ENCODE measurements at places on chromosomes 2 and 18.

DNA sequence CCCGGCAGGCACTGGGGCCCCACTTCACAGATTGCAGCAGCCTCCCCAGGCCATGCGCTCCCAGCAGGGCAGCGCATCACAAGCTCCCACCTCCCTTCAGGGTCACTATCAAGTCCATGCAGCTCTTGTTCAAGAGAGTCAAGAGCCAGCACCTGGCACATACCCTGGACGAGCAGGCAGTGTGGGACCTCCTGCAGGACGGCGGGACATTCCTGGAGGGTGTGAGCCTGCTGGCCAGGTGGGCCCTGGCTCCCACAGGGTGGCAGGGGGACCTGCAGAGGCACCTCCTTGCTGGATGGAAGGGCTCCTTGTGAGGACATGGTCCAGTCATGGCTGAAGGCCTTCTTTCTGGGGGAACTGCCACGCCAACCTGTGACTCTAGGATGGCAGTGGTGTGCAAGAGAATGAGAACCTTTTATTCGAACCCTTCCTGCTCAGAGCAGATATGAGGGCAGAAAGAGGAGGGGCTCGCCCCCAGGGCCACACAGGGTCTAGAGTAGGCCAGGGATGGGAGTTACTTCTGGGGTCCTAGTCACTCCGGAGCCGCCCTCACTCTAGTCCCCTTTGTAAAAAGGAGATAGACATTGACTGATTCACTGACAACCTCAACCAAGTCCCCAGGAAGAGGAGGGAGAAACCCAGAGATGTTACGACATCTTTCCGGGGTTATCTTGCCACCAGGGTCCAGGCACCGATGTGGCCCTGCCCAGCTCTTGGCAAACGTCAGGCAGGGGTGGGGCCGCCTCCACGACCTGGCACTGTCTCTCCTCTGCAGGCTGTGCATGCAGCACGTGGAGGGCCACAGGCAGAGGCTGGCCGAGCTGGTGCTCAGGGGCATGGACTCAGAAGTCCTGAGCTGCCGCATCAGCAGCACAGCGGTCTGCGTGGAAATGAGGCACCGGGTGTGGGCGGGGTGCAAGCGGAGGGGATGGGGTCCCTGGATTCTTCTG lies 31.3 kb downstream of the HJURP start:
- DNase-seq: no peak

- DNase-seq: no peak
Measured at GRCh38 chr2:32949260-32949659, 2.5 kb downstream of the LTBP1 start.

GRCh38 chr2:191666732-191667131 lies 11.2 kb upstream of the NABP1 start:
- DNase-seq: no peak

DNA sequence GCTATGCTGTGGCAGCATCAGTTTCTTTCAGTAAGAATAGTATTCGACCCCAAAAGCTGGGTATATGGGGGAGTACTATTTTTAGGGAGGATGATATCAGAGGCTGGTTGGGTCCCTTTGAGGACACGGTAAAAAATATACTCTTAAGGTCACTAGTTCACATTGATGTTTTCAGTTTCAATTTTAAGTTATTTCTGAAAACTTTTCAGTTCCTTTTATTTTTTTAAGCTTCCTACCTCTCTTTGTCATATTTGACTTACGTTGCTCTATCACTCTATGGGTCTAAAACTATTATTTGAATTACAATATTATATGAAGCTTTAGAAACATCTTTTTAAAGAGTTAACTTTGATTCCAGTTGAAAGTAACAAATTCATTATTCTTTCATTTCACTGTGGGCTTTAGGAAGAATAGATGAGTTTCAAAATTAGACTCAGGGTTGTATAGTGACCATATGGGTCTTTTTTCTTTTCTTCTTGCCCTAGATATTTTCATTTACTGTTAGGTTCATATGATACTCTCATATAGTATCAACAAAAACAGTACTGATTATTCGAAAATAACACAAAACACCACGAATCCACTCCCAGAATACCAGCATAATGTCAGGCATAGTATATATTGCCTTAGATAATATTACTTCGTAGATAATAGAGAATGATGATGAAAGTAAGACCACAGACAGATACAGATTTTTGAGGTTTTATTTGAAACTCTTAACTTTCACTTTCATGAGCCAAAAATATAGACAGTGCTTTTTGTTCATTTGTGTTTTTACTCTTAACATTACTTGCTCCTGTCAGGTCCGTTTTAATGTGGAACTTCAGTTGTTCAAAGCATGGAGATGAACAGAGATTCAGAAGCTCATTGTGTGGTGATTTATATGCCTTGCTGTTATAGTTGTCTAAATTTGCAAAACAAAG lies 9.8 kb downstream of the RMDN2 start:
- peak; percentile 77 for DNase-seq

GRCh38 chr2:17373741-17374140 lies 144.5 kb downstream of the RAD51AP2 start:
- no peak for DNase-seq

DNA sequence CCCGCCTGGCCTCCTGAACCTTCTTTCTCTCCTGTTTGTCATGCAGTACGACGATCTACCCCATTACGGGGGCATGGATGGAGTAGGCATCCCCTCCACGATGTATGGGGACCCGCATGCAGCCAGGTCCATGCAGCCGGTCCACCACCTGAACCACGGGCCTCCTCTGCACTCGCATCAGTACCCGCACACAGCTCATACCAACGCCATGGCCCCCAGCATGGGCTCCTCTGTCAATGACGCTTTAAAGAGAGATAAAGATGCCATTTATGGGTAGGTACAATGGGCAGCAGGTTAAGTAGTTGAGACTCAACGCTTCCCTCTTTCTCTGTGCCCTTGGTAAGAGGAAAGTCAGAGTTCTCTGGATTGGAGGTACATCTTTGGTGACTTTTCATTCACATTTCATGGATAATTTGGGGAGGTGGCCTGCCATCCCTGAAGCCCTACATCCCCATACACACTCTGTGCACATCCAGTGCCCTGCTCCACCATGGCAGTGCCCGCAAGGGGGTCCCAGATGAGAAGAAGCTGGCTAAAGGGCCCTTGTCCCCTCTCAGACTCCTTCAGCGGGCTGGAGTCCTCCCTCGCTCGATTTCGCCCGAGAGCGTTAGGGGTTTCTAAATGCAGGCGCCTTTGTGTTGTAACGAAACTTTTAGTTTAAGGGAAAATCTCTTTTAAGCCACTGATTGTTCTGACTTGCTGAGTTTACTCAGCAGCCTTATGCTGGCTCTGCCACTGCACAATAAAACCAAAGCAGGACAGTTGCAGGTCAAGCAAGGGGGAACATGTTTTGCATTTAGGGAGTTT lies 3.0 kb downstream of the MEIS1 start:
- no peak for DNase-seq

GRCh38 chr18:48841381-48842258 lies 109.1 kb downstream of the SMAD7 start:
- DNase-seq: no peak
